ENCODE measurements at places on chromosomes 5 and 9.

- no peak for DNase-seq
Measured at GRCh38 chr9:123058834-123059233, 25.4 kb downstream of the GPR21 start.

DNA sequence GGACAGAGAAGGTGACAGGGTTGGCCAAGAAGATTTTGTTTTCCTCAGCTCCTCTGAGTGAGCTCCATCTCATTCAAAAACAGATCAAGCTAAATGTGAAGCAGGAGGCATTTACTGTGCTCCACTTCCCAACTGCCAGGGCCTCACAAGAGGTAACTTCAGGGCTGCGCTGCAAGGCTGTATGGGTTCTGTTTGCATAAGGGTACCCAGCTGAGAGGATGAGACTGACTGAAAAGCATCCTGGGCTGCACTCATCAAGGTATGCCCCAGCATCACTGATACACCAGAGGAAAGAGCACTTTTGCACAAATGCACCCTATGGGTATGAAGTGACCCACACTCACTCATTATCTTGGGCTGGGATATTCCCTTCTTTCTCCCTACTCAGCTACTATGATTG is 316.2 kb upstream of the HAPLN1 start:
- no peak for DNase-seq

GRCh38 chr5:44538797-44539601 is 149.8 kb upstream of the FGF10 start:
- no peak for DNase-seq

DNA sequence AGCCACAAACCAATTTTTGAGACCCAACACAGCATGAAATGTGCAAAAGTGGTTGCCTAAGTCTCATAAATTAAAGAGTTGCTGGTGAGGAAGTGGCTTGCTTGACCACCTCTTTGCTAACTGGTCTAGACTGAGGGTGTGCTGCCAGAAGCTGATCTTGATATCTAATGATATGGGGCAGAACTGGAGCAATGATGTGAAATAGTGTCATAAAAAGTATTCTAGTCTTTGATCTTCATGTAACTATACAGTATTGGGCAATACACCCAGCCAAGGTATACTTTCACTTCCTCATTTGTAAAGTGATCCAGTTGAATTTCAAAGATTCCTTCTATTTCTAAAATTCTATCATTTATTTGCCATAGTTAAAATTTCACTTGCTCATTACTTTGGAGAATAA is 5.9 kb upstream of the YTHDC2 start:
- DNase-seq: no peak

GRCh38 chr9:137491735-137492432 is 32.8 kb upstream of the NSMF start:
- no peak for DNase-seq
